ENCODE measurements at places on chromosomes 11 and 22.

DNA sequence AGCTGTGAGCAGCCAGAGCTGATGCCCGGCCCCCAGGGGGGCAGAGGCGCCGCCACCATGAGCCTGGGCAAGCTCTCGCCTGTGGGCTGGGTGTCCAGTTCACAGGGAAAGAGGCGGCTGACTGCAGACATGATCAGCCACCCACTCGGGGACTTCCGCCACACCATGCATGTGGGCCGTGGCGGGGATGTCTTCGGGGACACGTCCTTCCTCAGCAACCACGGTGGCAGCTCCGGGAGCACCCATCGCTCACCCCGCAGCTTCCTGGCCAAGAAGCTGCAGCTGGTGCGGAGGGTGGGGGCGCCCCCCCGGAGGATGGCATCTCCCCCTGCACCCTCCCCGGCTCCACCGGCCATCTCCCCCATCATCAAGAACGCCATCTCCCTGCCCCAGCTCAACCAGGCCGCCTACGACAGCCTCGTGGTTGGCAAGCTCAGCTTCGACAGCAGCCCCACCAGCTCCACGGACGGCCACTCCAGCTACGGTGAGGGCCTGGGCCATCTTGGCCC is 6.1 kb downstream of the CDC42EP1 start:
- no peak for DNase-seq

- DNase-seq = no peak
These were observed 789 bp upstream of the POLA2 start for GRCh38 chr11:65260756-65261590.

- DNase-seq = no peak
These were observed 7.4 kb downstream of the AIFM3 start for GRCh38 chr22:20974336-20974955.

DNA sequence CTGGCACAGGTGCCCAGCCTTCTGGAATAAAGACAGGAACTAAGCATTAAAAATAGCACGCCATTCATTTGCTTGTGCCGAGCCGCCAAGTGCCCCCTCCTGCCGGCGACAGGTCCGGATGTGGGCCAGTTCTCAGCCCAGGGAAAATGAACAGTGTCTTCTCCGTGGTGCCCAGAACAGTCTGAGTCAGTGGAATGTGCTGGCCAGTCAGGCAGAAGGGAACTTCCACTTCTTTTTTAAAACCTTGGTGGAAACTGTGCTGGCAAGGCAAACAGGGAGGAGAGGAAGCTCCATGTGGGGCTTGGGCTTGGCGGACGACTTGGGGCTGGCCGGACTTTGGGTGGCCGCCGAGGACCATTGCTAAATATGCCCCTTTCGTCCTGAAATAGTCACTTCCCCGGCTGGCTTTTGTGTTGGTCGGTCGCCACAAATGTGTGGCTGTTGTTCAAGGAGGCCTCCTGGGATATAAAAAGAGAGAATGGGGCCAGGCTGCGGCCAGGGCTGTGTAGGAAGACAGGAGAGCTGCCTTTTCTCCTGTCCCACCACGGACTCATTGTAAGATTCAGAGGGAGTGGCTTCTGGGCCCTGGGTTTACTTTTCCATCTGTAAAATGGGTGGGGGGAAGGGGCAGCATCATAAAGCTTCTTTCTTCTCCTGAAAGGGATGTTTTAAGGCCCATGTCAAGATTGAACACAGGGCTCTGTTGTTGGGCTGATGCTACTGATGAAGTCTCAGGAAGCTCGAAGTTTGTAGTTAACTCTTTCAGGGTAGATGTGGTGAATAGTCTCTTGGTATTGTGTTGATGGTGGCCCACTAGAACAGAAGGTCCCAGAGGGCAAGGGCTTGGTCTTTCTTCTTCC is 101.0 kb downstream of the PTPRJ start:
- DNase-seq = no peak

DNA sequence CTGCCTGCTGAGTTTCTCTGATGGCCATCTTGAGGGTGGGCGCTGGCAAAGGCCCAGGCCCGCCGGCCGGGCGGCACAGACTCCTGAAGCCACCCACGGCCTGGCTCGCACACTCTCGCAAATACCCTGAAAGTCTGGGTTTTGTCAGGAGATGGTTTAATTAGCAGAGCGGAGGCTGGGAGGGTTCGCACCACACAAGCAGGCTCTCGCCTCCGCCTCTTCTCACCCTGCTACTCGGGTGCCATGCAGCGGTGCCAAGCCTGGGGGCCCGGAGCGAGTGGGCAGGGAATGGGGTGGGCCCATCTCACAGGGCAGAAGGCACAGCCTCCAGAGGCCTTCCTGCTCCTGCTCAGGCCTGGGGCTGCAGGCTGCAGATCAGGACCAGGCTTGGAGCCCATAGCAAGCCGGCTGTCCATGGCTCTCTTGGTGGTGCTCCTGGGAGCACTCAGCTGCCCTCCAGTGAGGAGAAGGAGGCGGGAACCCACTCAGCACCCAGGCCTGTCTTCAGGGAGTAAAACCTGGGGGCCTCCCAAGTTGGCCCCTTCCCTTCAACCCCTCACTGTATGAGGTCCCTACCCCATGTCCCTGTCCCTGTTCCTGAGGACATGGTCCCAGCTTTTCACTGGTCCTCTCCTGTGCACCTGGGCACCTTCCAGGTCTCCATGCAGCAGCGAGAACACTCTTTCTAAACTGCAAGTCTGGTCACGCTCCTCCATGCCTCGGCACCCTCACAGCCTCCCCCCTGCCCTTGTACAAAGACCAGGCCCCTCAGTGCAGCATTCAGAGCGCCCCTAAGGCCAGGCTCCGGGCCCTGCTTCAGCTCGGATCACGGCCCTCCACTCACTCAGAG is 62.0 kb downstream of the FLRT1 start:
- no peak for DNase-seq

GRCh38 chr22:35231585-35232084 is 25.7 kb upstream of the HMGXB4 start:
- no peak for DNase-seq

GRCh38 chr22:46774980-46775849 is 12.8 kb downstream of the TBC1D22A start:
- DNase-seq = no peak

- DNase-seq = no peak
These were observed 40.4 kb downstream of the BCR start for GRCh38 chr22:23220485-23221350.

DNA sequence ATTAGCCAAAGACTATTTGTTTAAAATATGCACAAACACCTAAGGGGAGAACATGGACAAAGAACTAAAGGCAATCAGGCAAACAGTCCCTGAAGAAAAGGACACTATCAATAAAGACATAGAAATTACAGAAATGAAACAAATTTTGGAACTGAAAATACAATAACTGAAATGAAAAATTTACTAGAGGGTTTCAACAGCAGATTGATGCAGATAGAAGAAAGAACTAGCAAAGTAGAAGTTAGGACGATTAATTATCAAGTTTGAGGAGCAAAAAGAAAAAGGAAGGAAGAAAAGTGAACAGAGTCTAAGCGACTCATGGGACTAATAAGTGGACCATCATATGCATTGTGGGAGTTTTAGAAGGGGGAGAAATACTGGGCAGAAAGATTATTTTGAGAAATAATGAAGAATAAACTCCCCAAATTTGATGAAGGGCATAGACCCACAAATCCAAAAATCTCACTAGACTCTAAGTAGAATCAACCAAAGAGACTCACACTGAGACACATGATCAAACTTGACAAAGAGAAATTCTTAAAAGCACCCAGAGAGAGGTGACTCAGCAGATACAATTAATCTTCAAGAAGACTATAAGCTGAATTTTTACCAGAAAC is 62.9 kb downstream of the JAM3 start:
- no peak for DNase-seq

- no peak for DNase-seq
These were observed 72.1 kb downstream of the PTPRJ start for GRCh38 chr11:48052183-48053044.

DNA sequence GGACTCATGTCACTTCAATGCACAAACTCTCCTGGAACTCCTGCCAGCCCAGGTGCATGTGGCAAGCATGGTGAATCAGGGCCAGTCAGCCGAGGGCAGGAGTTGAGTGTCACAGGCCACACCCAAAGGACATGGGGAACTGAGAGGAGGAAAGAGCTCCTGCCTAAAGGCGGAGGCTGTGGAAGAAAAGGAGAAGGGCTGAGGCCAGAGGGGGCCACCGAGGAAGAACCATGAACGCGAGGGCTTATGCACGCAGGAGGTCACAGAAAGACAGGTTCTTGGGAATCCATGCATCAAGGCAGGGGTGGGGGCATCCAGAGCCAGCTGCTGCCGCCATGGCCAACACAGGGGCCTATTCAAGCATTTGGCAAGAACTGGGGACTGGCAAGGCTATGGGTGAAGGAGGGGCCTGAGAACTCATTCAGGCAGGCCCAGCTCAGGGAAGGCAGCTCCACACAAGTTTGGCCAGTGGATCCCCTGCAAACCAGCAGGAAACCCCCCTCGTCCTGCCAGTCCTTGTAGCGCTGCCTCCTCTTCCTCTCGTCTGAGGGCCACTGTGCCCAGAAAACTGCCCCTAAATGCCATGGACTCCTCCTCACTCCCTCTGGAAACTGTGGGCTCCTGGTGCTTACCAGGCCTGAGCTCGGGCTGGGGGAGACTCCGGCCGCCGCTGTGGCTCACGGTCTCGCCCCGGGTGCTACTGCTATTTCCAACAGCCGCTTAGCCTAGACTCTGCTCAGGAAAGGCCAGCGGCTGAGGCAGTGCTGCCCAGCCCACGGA is 15.4 kb downstream of the PPM1F start:
- no peak for DNase-seq

GRCh38 chr11:3037040-3037944 is 19.9 kb downstream of the CARS1 start:
- no peak for DNase-seq

- no peak for DNase-seq
These were observed 25.3 kb upstream of the PRR5 start for GRCh38 chr22:44676441-44677352.

- no peak for DNase-seq
These were observed 35.3 kb upstream of the FCHSD2 start for GRCh38 chr11:73177380-73177777.

DNA sequence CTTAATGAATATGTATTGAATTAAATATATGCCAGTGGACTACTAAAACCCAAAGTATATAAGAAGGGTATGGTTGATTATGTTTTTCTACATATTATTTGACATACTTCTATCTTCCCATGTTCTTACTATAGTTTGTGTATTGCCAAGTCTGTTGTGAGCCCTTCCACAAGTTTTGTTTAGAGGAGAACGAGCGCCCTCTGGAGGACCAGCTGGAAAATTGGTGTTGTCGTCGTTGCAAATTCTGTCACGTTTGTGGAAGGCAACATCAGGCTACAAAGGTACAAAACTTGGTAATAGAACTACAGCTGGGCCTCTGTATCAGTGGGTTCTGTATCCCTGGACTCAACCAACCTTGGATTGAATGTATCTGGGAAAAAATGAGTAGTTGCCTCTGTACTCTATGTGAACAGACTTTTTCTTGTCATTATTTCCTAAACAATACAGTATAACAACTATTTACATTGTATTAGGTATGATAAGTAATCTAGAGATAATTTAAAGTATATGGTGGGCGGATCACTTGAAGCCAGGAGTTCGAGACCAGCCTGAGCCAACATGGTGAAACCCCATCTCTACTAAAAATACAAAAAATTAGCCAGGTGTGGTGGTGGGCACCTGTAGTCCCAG is 38.7 kb upstream of the TTC36 start:
- DNase-seq = no peak

- no peak for DNase-seq
These were observed 19.2 kb upstream of the VSIG10L2 start for GRCh38 chr11:125926682-125927081.

DNA sequence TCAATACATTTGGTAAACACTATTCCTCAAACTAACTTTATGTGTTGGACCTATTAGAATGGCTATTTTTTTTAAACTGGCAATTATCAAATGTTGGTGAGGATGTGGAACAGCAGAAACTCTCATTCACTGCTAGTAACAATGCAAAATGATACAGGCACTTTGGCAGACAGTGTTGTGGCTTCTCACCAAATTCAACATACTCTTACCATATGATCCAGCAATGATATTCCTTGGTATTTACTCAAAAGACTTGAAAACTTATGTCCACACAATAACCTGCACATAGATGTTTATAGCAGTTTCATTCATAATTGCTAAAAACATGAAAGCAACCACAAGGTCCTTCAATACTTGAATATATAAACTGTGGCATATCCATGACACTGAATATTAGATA is 112.5 kb upstream of the TP53AIP1 start:
- no peak for DNase-seq

GRCh38 chr11:129998905-129999304 is 3.7 kb downstream of the PRDM10 start:
- no peak for DNase-seq

DNA sequence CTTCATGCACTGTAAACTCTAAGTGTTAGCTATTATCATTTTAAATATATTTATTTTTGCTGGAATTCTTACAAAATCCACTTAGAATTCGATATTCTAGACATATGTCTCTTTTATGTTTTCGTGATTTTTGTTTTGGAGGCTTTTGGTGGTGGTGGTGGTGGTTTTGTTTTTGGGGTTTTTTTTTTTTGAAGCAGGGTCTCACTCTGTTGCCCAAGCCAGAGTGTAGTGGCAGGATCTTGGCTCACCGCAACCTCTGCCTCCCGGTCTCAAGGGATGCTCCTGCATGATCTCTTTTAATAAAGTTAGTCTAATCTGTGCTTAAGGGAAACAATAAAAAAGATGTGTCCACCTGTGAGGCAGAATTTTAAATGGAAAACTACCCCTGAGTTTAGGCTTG is 117.7 kb downstream of the MRTFA start:
- no peak for DNase-seq

DNA sequence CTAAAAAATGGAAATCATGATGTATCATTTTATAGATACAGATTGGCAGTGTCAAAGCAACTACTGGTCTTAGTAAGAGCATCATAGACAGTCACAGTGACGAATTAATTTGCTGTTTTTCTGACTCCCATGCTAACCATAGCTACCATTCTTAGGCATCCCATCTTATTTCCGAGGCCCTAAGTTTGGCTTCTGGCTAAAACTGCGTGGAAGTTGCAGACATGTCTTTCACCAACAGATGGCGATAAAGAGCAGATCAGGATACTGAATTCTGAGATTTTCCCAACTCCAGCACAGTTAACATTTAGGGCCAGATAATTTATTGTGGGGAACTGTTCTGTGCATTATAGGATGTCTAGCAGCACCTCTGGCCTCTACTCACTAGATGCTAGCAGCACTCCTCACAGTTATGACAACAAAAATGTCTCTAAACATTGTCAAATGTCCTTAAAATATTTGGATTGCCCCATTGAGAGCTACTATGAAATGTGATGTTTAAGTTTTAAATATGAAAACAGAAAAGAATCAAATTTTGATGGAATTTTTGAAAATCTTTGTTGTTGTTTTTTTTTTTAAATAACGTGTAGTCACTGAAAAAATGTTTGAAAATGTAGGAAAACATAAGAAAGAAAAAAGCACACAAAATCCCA is 16.3 kb downstream of the OR2AG2 start:
- no peak for DNase-seq

Measured in SIG-M5 (cell line).